ENCODE measurements at places on chromosomes 3 and 15.
A peak's percentile ranks its signal among the peaks of the same experiment; 100 is the strongest.

GRCh38 chr15:31552482-31553099 lies 226.0 kb downstream of the KLF13 start:
- DNase-seq, result no peak

GRCh38 chr3:23650371-23651140 lies 155.2 kb upstream of the UBE2E1 start:
- peak; percentile 67 for DNase-seq

GRCh38 chr3:111585217-111585616 lies 9.9 kb downstream of the ZBED2 start:
- DNase-seq, result no peak

GRCh38 chr15:57026016-57026592 lies 107.7 kb downstream of the TCF12 start:
- DNase-seq, result no peak

DNA sequence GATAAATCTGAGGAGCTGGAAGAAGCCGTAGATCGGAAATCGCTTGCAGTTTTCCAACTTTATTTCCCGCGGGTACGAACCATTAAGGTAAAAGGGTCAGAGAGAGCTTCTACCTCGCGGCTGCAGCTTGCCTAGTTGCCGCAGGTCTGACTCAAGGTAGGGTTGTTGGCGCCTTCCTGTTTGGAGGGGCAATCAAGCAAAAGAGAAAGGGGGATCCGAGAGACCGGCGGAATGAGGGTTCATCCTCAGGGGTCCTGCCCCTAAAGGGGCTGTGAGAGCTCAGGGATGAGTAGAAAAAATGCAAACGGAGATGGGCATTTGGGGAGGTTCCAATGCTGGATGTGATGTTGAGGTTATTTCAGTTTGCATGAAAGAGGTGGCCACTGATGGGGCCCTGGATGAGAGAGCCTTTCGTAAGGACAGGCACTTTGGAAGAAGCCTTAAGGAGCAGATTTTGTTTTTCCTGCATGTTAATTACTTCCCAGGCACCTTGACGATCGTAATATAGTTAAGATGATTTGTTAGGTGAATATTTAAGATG lies 265.4 kb downstream of the CGGBP1 start:
- no peak for DNase-seq

DNA sequence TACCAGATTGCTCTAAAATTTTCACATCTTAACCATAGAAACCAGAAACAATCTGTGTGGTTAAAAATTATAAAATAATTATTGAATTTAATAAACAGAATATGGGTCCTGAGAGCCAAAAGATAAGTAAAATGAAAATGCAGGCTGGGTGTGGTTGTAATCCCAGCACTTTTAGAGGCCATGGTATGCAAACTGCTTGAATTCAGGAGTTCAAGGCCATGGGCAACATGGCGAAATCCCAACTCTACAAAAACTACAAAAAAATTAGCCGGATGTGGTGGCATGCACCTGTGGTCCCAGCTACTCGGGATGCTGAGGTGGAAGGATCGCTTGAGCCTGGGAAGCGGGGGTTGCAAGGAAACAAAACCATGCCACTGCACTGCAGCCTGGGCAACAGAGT lies 236.1 kb downstream of the STAG1 start:
- no peak for DNase-seq

- peak; percentile 38 for DNase-seq
Measured at GRCh38 chr3:183924956-183925355, 40.3 kb upstream of the PARL start.

- DNase-seq, result no peak
Measured at GRCh38 chr15:73991260-73991659, 835 bp downstream of the STOML1 start.

DNA sequence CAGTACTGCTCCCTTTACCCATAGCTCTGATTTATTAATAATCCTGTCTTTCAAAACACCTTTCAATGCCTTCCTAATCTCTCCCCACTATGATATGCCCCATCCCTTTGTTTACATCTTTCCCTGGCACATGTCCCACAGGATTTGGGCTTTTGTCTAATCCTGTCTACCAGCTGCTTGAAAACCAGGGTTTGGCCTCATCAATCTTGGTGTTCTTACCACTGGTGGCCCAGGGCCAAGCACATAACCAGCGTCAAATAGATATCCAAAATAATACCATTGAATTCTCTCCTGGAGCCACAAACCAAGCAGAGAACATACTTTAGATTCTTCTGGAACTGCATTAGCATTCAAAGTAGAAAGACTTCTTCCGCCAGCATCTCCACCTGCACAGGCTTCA lies 104.8 kb upstream of the PPP2R3A start:
- DNase-seq, result no peak

DNA sequence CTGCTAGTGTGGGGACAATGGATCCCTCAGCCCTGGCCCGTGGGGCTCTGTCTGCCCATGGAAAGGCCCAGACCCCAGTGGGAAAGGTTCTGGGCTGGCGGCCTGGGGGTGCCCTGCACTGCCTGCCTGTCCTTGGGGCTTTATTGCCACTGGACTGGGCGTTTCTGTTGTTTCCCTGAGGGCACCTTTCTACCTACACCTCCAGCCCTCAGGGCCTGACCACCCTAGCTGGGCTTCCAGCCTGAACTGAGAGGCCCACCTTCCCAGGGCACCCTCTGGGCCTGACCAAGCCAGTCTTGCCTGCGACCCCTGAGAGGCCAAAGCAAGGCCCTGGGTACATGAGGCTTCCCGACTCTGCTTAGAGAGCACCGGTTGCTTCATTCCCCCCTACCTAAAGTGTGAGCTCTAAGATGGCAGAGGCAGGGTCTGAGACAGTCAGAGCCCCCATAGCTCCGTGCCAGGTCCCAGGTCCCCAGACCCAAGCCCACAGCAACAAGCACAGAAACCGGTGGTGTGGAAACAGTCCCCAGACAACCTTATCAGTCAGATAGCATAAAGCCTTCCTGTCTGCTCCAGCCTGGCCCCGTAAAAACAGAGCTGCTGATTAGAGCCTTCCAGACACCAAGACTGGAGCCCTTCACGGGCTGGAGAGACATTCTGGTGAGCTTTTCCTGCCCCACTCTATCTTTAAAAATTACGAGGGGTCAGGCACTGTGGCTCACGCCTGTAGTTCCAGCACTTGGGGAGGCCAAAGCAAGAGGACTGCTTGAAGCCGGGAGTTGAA lies 102.8 kb downstream of the CHSY1 start:
- no peak for DNase-seq

GRCh38 chr3:74351213-74351612 lies 263.2 kb downstream of the CNTN3 start:
- DNase-seq, result no peak

DNA sequence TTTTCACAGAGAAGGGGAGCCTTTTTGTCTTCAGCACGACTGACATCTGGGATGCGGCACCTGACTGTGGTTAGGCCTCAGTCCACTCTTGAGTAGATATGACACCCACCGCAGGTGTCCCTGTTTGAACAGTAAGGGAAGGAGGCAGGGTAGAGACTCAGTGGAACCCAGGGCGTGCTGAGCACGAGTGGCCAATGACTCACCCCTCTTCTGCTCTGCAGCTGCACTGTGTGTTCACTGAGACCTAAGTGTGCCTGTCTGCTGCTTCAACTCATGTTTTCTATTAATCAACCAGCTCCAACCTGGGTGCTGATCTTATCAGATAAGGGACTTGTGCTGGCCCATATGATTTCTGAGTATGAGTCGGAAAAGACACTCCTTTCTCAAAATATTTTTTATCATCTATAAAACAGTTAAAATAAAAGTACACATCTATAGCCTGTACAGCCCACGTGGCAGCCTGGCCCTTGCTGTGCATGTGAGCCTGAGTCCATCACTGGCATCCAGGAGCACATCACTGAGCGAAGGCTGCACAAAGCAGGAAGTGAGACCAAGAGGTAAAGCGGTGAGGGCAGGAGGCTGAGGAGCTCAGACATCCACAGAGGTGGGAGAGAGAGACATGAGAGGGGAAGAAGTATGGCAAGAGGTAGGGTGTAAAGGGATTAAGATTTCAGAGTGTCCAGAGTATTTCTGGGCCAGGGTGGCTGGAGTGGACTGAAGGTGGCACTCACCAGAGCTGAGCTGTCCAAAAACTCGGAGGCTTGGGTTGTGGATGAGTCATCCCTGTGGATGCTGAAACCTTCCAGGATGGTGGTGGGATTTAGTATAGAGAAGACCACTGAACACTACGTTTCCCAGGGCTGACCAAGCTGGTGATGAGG lies 49.2 kb downstream of the SLC41A3 start:
- no peak for DNase-seq

GRCh38 chr3:59782664-59783063 lies 732.8 kb upstream of the CFAP20DC start:
- no peak for DNase-seq

DNA sequence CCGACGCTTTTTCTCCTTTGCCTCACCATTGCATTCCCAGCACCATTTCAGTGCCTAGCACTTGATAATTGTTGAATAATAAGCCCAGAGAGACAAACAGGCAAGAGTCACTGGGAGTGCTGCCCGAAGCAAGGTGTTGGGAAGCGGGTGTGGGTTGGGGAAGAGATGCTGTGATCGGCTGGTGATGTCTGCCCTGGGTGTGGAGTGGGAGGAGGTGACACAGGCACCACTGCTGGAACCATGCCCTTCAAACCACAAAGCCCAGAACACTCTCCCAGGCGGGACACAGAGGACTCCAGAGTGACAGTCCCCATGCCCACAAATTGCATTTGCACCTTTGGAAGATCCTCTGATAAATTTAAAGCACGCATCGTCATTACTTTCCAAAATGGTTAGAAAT lies 148.2 kb downstream of the CHSY1 start:
- DNase-seq, result no peak

DNA sequence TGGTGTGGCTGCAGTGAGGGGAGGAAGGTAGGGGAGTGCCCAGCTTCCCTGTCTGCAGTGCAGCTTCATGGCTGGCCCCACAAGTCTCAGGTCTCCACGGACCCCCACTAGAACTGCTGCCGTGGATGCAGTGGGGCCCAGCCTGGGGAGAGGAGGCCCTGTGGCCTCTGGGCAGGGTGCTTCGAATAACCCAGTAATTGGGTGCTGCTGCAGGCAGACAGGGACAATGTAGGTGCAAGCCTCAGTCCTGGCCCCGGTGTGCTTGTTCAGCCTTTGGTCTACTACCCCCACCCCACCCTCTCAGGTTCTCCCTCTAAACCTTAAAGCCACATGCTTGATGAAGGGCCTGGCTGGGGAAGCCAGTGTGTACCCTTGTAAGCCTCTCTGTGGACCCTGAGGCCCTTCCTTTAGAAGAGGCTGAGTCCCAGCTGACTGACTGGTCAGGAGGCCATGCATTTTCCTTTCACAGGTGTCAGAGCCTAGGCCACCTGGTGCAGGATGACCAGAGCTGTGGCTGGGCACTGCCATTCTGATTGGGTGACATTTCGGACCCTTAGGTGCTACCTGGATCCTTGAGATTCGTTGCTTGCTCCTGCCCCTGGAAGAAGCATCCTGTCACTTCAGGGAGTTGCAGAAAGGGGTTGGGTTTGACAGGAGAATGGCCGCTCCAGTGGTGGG lies 21.1 kb upstream of the EXOG start:
- DNase-seq, result no peak

DNA sequence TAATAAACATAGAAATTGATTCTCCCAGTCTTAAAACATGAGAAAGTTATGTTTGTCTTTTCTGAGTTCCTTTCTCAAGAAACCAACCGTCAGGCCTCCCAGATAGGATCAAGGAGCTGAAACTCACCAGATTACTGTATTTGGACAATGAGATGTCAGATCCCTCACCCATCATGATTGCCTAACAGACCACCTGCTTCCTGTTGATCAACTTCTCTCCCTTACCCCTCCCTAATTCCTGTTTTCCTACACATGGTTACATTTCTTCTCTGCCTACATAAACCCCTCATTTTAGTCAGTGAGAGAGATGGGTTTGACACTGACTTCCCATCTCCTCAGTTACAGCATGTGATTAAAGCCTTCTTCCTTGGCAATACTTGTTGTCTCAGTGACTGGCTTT lies 917.5 kb downstream of the FHIT start:
- DNase-seq, result no peak

DNA sequence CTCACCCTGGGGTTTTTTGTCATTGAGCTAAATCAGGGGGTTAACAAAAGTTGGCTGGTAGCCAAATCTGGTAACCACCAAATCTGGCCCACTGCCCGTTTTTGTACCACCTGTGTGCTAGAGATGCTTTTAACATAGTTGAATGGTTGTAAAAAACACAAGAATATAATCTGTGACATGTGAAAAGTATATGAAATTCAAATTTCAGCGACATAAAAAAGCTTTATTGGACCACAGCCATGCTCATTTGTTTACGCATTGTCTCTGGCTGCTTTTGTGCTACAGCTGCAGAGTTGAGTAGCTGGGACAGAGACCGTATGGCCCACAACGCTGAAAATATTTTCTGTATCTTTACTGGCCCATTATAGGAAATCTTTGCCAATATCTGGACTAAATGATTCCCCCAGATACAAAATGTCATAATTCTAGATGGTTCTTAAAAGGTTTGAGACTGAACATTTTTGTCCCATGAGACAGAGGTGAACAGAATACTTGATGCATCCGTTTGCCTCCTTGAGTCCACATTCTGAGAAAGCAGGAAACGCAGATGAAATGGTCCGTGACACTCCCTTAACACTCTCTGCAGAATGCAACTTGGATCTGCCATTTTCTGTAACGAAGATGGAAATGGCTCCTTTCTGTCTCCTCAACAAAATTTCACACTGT lies 120.9 kb upstream of the PDZRN3 start:
- no peak for DNase-seq

GRCh38 chr3:159249472-159250174 lies 447.8 kb downstream of the MFSD1 start:
- DNase-seq, result no peak

- no peak for DNase-seq
Measured at GRCh38 chr15:39108021-39108420, 472.9 kb upstream of the THBS1 start.

DNA sequence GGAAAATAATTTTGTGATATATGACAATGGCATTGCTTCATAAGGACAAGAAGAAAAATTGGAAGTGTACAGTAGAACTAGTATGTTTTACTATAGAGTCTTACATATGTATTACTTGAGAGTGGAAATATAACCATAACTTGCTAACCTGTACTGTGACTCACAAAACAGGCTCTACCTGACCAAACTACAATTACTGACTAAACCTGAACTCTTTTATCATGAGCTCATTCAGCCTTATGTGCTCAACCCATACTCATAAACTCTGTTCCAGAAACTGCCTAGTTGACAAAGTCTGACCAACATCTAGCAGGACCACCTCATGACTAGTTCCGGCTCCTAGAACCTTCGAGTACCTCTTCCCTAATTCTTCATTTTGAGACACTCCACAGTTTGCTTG lies 6.3 kb downstream of the CDIN1 start:
- DNase-seq, result no peak

DNA sequence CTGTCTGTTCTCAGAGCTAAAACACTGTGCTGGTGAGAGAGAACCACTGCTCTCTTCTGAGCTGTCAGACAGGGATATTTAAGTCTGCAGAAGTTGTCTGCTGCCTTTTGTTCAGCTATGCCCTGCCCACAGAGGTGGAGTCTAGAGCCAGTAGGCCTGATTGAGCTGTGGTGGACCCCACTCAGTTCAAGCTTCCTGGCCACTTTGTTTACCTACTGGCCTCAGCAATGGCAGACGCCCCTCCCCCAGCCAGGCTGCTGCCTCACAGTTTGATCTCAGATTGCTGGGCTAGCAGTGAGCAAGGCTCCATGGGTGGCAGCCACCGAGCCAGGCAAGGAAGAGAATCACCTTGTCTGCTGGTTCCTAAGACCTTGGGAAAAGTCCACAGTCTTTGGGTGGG lies 21.0 kb upstream of the CACNA1D start:
- no peak for DNase-seq

Data from AG04449 (cell line).